ENCODE measurements at places on chromosomes 4 and X.

GRCh38 chrX:16188687-16189086, 21.4 kb downstream of the MAGEB17 start:
- DNase-seq = peak; percentile 23

- DNase-seq = peak; percentile 29
These were observed 72.6 kb downstream of the NWD2 start for GRCh38 chr4:37317104-37317643.

DNA sequence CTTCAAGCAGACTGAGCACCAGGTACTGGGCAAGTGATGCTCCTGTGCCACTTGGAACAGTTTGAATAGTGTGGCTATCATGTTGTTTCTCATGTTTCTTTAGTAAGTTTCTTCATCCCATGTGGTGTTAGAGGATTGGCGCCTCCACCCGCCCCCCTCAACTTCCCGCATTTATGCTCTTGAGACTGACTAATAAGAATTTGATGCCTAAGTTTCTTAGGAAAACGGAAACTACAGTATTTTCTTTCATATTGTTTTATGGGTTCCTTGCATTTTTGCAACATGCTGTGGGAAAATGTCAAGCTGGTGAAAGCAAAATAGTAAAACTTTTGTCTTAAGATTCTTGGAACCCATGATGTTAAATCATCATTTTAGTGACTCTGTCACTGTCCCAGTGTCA, 101.2 kb upstream of the SLC4A4 start:
- DNase-seq = no peak

DNA sequence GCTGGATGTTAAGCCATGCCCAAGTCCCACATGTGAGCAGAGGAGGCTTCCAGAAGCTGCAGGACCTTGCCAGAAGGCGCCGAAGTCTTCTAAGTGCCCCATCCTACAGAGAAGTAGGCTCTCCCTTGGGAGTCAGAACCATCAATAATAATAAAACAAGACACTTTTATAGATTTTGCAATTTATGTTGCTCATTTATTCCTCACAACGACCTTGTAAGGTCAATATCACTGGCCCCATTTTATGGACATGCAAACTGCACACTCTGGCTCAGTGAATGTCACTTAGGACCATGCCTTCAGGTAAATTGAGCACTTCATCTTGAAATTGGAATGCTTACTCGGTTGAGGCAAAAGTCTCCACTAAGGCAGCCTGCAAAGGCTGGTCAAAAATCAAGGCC, 170.4 kb downstream of the BCOR start:
- DNase-seq = no peak

DNA sequence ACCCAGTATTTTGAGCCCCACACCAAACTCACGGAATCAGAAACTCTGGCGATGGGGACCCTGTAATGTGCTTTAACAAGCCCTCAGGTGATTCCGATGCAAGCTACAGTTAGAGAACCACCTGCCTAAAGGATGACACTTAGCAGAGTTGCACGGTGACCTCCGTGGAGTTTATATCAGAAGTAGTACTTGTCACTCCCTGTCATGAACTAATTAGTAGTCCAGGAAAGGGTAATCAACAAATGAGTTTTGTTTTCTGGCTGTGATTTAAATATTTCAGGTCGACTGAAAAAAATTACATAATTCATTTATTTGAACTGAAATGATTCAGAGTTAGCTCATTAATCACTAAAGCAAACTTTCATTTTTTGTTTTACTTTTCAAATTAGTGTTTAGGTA, 56.4 kb downstream of the TMA16 start:
- DNase-seq = no peak

GRCh38 chr4:106851726-106852125, 184.4 kb downstream of the DKK2 start:
- no peak for DNase-seq

DNA sequence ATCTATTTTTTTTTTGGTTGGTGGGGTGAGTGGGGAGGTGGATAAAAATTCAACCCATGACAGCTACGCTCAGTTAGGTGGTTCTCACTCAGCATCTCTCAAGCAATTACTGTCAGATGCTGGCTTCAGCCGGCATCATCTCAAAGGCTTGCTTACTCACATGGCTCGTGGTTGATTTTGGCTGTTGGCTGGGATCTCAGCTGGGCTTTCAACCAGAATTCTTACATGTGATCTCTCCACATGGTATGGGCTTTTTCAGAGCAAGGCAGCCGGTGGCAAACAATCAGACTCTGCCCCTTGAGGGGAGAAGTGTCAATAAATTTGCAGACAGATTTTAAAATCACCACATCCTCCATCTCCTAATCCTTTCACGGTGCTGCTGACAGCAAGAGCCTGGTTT, 47.2 kb downstream of the SLC34A2 start:
- DNase-seq = peak; percentile 82

DNA sequence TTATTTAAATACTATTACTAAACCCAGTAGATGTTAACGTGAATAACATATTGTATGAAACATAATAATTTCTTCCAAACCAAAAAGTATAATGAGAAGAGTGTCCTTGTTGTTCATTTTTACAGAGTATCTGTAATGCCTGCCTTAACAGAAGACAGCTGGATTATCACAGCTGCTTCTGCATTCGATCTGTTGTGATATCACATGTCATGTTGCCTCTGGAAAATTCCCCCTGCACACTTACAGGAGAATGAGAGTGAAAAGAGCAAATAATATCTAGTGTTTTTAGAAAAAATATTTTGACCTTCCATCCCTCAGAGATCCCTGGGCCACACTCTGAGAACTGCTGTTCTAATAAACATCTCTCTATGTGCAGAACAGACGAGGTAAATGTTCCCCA, 240.1 kb upstream of the NOCT start:
- no peak for DNase-seq

GRCh38 chr4:42277291-42277690, 120.0 kb upstream of the SHISA3 start:
- peak; percentile 55 for DNase-seq
